ENCODE measurements at places on chromosomes 12 and 14. TPM values are rescaled to one million over a fixed set of nuclear protein-coding genes. Genes with fewer than 3 reads are reported as not detected.

The USP44 gene
- not detected for total RNA-seq

The SDR9C7 gene
- not detected for total RNA-seq

The NTF3 gene
- total RNA-seq = not detected

The CD163 gene
- total RNA-seq = not detected

The RIMBP2 gene
- total RNA-seq = not detected

The LRTM2 gene
- total RNA-seq = not detected
